Activated CD4-positive, CD25-positive, alpha-beta regulatory T cell (primary cell): ENCODE measurements at places on chromosomes 6 and 20.
A peak's percentile ranks its signal among the peaks of the same experiment; 100 is the strongest.

- no peak for DNase-seq
These were observed 308.9 kb upstream of the THEMIS start for GRCh38 chr6:128209771-128210170.

GRCh38 chr6:16514249-16514648 is 247.0 kb downstream of the ATXN1 start:
- no peak for DNase-seq

DNA sequence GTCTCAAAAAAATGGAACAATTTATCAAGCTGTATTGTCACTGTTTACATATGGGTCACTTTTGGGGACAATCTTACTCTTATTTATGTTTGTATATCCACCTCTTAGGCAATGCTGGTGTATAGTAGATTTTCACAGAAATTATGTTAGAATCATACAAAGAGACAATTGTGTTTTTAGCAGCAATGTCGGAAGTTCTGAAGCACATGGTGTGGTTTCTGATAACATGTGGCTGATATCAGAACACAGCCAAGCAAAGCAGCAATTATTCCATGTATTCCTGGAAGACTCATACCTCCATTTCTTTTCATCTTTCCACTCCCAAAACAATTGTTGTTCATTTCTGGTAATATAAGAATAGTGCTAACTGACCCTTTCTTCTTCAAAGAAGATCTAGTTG is 17.5 kb upstream of the LOC128125822 start:
- DNase-seq: no peak

GRCh38 chr6:125780540-125781313 is 10.0 kb upstream of the NCOA7 start:
- peak; percentile 13 for DNase-seq

- no peak for DNase-seq
These were observed 9.2 kb downstream of the FOXA2 start for GRCh38 chr20:22575087-22575721.

- no peak for DNase-seq
These were observed 7.9 kb downstream of the AGPAT4 start for GRCh38 chr6:161265975-161266374.

- DNase-seq: no peak
These were observed 163.5 kb upstream of the MLN start for GRCh38 chr6:33967265-33967767.

GRCh38 chr6:25942561-25943147 is 12.2 kb upstream of the SLC17A2 start:
- DNase-seq: no peak

DNA sequence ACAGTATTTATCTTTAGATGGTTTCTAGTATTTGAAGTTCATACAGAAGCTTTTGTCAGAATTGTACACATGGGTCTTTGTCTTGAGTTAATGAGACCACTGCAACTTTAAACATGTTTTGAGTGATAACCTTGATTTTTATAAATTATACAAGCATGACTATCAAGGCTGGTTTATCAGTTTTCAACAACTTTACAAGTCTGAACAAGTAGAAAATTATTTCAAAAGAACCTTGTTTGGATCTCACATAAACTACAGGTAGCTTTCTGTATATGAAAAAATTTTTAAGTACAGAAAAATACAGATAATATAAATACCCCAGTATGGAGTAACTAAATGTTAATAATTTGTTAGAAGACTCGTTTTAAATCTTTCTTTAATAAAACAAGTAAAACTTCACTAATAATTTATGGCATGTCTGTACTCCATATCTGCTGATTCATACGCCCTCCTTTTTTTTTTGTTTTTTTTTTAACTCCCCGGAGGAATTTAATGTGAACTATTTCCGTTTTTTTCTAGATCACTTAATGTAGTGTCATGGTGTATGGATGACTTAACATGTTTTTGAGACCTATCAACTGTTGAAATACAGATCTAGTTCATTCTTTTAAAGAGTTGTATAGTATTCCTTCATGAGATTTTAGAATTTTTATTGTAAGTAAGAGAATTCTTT is 18.3 kb downstream of the VAPB start:
- DNase-seq: no peak

GRCh38 chr20:17844549-17845298 is 123.9 kb downstream of the SNX5 start:
- DNase-seq: no peak

DNA sequence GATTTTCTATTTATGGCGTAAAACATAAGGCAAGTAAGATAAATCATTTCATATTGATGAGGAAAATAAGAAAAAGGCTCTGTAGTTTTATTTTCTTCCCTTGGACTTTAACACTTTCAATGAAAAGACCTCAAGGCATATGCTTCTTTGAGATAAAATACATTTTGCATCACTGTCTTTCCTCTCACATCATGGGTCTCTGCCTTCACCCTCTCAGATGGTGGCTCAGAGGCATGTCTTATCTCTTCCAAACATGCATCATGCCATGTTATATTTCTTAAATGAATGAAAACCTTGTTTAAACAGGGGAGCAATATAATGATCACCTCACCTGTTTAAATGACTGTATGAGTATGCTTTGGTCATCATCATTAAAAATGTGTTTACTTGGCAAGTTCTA is 59.3 kb downstream of the PRL start:
- no peak for DNase-seq

GRCh38 chr20:58892141-58892931 is 39.8 kb downstream of the GNAS start:
- peak; percentile 50 for DNase-seq
